ENCODE measurements at places on chromosomes 16 and 17. TPM values are rescaled to one million over a fixed set of nuclear protein-coding genes. Genes with fewer than 3 reads are reported as not detected.

Gene PNMT
- 51.9 TPM for total RNA-seq

Gene LPO
- total RNA-seq = 0.24 TPM

Gene MSL1
- 71.9 TPM for total RNA-seq

Gene SULT1A4
- total RNA-seq = 33.3 TPM

Gene OR1A1
- not detected for total RNA-seq

Gene HEATR9
- not detected for total RNA-seq

Gene GCGR
- 2.9 TPM for total RNA-seq

Gene CBX8
- 4.3 TPM for total RNA-seq

Gene NUPR1
- 18.3 TPM for total RNA-seq

Gene SMIM22
- not detected for total RNA-seq

Gene HBA2
- total RNA-seq = not detected

- no peaks in the 10 kb centered on the region for H3K36me3 ChIP-seq
- H3K27ac ChIP-seq = peak overlapping the region; percentile 56
- H3K27me3 ChIP-seq = no peaks in the 10 kb centered on the region
- H3K4me1 ChIP-seq = peaks cover 13% of the 10 kb centered on the region
- H3K4me3 ChIP-seq = peak overlapping the region; percentile 82
These were observed 9.3 kb downstream of the RIPOR1 start for GRCh38 chr16:67537636-67538591.

- no peaks in the 10 kb centered on the region for H3K4me1 ChIP-seq
- no peak overlapping the region for H3K4me3 ChIP-seq
- DNase-seq = no peak
- H3K27me3 ChIP-seq = no peaks in the 10 kb centered on the region
These were observed 47.1 kb downstream of the IRX3 start for GRCh38 chr16:54239456-54239855.

DNA sequence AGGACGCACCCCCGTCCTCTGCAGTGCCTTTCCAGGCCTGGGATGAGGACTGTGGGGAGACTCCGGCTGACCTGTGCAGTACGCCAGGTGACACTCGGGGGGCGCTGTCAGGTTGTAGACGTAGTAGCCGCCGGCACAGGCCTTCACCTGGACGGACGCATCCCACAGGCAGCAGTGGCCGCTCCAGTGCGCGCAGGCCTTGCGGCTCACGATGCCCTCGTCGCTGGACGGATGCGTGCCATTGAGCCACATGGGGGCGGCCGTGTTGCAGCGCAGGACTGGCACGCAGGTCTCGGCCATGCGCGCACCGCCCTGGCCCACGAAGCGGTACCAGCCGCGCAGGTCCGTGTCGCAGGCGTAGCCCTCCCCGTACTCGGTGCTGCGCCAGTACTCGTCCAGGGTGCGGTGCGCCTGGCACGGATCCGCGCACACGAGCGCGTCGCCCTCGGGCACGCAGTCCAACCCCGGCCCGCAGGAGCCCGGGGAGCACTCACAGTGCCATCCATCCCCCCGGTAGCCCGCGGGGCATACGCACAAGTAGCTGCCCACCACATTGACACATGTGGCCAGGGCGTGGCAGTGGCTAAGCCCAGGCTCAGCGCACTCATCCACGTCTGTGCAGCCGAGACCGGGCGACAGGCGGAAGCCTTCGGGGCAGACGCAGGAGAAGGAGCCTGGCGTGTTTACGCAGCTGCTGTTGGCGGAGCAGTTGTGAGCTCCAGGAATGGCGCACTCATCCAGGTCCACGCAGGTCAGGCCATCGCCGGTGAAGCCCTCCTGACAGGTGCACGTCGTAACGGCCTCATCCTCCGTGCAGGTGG is 3.9 kb downstream of the UMOD start:
- no peak overlapping the region for H3K4me3 ChIP-seq
- H3K36me3 ChIP-seq = no peaks in the 10 kb centered on the region
- no peaks in the 10 kb centered on the region for H3K4me1 ChIP-seq
- no peak overlapping the region for H3K27ac ChIP-seq

GRCh38 chr17:47741109-47741792 is 8.2 kb downstream of the TBX21 start:
- no peaks in the 10 kb centered on the region for H3K4me1 ChIP-seq
- no peaks in the 10 kb centered on the region for H3K36me3 ChIP-seq
- peaks cover 40% of the 10 kb centered on the region for H3K27me3 ChIP-seq
- no peak overlapping the region for H3K4me3 ChIP-seq

GRCh38 chr16:68786685-68787418 is 49.8 kb downstream of the CDH1 start:
- no peaks in the 10 kb centered on the region for H3K27me3 ChIP-seq
- H3K4me3 ChIP-seq = no peak overlapping the region
- no peaks in the 10 kb centered on the region for H3K36me3 ChIP-seq
- peaks cover 29% of the 10 kb centered on the region for H3K4me1 ChIP-seq
- H3K27ac ChIP-seq = peak overlapping the region; percentile 68

GRCh38 chr17:79624718-79625478 is 14.0 kb upstream of the RBFOX3 start:
- no peaks in the 10 kb centered on the region for H3K4me1 ChIP-seq
- H3K27me3 ChIP-seq = no peaks in the 10 kb centered on the region
- no peaks in the 10 kb centered on the region for H3K36me3 ChIP-seq
- DNase-seq = no peak

DNA sequence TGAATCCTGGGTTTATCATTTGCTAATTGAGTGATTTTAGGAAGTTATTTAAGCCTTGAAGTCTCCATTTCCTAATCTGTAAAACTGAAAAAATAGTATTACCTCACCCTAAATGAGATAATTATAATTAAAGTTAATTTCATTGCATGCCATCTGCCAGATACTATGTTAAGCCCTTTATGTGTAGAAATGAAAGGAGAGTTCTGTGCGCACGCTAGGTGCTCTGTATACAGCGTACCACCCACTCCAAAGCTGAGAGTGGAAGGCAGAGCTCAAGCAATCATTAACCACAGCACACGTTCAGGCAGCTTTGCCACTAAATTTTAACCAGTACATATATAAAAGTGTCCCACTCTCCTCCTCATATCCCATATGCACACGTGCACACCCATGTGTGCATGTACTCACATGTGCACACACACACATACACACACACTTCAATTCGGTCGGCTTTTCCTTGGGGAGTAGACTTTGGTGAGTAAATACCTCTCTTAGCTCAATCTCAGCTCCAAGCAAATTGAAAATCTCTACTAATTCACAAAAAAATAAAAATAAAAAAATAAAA is 204.8 kb downstream of the GRIN2A start:
- H3K27ac ChIP-seq = no peak overlapping the region
- no peaks in the 10 kb centered on the region for H3K4me1 ChIP-seq
- DNase-seq = peak; percentile 19

GRCh38 chr17:48878920-48879898 is 13.4 kb upstream of the ATP5MC1 start:
- no peaks in the 10 kb centered on the region for H3K27me3 ChIP-seq
- H3K4me1 ChIP-seq = peaks cover 1% of the 10 kb centered on the region
- no peak overlapping the region for H3K27ac ChIP-seq
- H3K36me3 ChIP-seq = no peaks in the 10 kb centered on the region
- H3K4me3 ChIP-seq = no peak overlapping the region
- peak; percentile 81 for DNase-seq

- H3K4me1 ChIP-seq = peaks cover 2% of the 10 kb centered on the region
- no peak overlapping the region for H3K4me3 ChIP-seq
- H3K27me3 ChIP-seq = no peaks in the 10 kb centered on the region
- no peak overlapping the region for H3K27ac ChIP-seq
- DNase-seq = no peak
These were observed 4.4 kb downstream of the PIGQ start for GRCh38 chr16:574021-574760.

- no peaks in the 10 kb centered on the region for H3K4me1 ChIP-seq
- no peak for DNase-seq
- H3K36me3 ChIP-seq = no peaks in the 10 kb centered on the region
- H3K4me3 ChIP-seq = no peak overlapping the region
These were observed 8.4 kb downstream of the CTU2 start for GRCh38 chr16:88714420-88715302.

- peaks cover 3% of the 10 kb centered on the region for H3K36me3 ChIP-seq
- H3K27ac ChIP-seq = no peak overlapping the region
- no peak overlapping the region for H3K4me3 ChIP-seq
- no peaks in the 10 kb centered on the region for H3K4me1 ChIP-seq
These were observed 61.4 kb downstream of the AMFR start for GRCh38 chr16:56363781-56364565.

DNA sequence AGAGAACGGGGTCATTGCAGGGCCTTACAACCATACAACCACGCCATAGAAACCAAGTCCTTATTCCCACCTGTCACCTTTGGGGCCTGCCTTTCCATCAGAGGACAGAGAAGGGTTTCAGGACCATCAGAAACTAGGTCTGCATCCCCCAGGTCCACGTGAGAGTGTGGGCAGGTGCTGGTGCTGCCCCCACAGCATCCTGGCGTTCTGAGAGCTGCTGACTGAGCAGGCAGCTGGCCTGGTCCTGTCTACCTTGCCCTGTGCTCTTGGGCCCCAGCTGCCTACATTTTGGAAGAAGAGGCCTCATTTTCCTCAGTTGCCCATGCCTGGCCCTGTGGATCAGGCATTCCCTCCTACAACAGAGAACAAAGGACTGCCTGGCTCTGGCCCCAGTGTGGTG is 21.6 kb downstream of the ZNF276 start:
- H3K4me3 ChIP-seq = no peak overlapping the region
- no peaks in the 10 kb centered on the region for H3K4me1 ChIP-seq
- no peaks in the 10 kb centered on the region for H3K36me3 ChIP-seq
- DNase-seq = no peak
- H3K27ac ChIP-seq = no peak overlapping the region

DNA sequence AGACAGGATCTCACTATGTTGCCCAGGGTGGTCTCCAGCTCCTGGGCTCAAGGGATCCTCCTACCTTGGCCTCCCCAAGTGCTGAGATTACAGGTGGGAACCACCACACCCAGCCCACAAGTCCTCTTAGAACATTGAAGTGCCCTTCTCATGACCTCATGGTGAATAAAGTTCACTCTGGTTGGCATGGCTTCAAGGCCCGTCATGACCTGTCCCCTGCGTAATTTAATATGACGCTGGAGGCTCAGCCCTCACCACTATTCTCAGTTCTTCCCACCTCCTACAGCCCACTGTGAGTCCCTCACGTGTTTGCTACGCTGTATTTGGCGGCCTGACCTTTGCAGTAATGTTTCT is 1.9 kb downstream of the ENDOV start:
- H3K27ac ChIP-seq = no peak overlapping the region
- H3K4me3 ChIP-seq = no peak overlapping the region
- H3K36me3 ChIP-seq = no peaks in the 10 kb centered on the region
